ENCODE measurements at places on chromosomes 1 and 21.

DNA sequence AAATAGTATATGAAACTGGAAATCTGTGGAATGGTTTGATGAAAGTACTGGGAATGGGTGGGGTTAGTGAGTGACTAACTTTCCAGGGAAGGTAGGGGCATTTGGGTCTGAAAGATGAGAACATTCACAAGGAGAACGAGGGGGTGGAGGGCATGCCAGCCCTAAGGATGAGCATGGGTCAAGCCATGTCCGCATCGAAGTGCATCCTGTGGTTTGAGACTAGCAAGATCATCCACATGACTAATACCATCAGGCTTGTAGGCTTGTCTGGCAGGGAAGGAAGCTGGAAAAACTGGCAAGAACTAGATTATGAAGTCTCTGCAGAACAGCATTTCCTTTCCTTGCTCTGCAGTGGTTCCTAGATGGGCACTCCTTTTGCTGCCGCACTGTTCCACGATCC lies 70.4 kb upstream of the UBE2U start:
- no peak for DNase-seq

DNA sequence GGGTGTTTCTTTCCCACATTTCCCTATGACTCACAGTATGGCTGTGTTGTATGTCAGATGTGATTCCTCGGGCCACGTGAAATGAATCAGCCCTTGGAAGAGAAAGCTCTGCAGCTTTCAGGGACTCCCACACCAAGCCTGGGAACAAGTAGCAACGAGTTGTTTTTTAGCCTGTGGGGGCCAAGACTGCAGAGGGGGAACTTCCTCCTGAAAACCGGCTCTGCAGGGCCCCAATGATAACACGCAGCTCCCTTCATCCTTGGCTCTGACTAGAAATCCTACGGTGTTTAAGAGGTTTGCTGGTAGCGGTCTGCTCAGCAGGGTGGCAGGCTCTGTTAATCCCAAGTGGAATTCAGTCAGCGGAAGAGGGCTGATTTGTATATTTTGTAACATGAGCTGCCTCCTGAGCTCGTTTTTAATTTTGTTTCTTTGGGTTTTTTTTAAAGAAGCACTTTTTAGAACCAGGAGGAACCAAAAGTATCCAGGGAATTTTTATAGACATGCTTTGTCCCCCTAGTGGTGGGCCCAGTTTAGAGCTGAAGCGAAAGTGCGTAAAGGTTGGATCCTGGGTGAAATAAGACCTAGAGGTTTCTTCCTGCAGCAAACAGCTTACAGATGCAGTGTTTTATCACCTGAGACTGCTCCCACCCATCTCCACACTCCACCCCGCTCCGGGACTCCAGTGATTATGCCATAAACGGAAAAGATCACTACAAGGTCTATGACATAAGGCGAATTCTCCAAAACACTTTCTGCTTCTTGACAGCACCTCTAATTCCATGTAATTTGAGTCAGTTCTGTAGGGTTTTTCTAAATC lies 48.8 kb downstream of the LAMC2 start:
- no peak for DNase-seq

DNA sequence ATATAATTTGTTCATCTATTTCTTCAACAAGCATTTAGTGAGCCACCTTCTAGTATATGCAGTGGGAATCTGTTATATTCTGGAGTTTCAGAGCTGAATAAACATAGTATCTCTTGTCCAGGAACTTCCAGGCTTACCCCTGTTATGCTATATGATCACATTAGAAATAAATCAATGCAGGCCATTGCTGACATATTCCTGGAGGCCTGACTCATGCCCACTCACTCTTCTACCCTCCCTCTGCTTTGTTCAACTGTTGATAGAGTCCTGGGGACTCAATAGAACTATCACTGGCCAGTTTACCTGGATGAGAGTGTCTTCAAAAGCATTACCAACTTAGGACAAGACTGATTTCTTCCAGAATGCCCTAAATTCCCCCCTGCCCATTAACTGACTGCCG lies 29.3 kb upstream of the SRSF10 start:
- DNase-seq = no peak

DNA sequence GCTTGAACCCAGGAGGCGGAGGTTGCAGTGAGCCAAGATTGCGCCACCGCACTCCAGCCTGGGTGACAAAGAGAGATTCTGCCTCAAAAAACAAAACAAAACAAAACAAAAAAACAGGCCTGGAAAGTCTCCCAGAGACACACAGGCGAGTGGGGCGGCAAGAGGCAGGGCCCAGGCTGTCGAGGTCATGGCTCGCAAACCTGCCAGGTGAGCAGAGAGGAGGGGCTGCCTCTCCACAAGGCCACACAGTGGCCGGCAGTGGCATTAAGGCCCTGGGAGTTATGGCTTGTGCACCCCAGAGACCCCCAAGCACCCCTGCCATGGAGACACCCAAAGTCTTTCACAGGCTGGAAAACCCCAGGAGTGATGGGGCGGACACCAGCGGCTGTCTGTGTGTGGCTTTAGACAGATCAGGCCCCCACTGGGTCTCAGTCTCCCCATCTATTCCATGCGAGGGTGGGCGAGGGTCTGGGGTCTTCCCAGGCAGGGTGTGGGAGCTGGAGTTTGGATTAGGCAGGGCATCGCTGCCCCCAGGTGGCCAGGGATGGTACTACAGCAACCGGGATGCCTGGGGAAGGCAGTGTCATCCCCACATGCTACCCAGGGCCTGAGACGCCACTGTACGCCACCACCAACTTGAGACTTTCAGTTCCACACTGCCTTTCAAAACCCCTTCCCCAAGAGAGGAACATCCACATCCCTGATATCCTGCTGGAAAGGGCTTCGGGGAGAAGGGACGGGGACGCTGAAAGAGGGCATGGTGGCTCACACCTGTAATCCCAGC lies 7.3 kb upstream of the CTRC start:
- DNase-seq = peak; percentile 92

DNA sequence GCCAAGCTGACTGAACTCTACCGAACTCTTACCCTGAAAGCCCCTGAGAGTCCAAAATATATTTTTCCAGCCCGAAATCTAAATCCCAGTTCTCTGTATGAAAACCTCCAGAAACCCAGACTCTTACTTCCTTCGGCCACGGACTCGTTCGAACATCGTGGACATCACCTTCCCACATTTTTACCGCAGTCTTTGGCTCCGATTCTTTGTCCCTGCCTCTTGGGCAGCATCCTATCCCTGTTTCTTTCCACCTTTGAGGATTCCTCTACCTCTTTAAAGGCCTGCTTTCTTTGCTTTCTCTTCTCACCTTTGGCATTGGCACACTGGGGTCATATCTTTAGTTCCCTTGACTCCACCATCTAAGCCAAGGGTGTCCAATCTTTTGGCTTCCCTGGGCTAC lies 932 bp upstream of the USP24 start:
- no peak for DNase-seq

DNA sequence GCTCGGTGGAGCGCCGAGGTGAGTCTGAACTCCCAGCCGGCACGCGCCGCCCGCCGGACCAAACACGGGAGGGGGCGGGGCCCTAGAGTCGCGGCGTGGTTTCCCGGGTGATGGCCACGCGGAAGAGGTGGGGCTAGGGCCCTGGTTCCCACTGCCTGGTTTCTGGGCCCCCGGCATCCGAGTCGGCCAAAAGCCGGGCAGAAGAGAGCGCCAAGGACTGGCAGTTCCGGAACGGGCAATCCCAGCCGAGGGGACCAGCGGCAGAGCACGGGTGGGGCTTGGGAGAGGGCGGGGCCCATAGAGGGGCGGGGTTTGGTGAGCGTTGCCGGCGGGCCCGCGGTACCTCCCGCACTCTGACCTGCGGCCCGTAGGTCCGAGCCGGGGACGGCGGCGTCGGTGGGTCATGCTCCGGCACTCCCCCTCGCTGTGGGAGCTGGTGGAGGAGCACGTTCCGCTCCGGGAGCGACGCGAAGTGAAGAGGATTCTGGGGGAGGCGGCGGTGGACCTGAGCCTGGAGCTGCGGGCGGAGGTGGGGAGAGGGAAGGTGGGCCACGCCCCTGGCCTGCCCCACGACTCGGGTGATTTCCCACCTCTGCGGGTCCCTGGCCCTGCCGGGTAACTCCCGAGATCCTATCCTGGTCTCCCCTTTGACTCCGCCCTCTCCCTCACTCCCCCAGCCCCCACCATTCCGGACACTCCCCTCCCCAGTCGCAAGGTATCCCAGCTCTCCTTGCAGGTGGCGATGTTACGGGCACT lies at the start of gene CCDC24:
Gene CCDC24, plus strand, starts transcription at position 124 of the 756 bp plus-strand sequence. Its CDS starts 280 bp downstream, at position 404.
- DNase-seq = peak; percentile 65

- no peak for DNase-seq
Measured at GRCh38 chr21:36994501-36995158, 11.9 kb upstream of the RIPPLY3 start.

GRCh38 chr21:14530592-14530991 lies 15.5 kb downstream of the SAMSN1 start:
- DNase-seq = no peak

DNA sequence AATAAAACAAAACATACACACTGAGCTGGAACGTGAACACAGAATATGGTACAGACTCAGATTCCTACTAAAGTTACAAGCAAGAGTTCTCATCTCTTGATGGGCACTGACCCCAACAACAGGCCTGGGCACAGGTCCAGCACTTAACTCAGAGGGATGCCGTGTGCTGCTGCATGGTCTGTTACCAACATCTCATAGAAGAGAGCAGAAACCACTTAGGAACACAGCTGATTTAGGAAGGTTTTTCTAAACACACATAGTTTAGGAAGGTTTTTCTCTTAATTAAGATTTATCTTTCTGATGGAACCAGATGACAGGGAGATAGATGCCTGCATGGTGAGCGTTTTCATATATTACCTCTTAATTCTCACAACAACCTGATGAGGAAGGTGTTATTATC lies 1.5 kb downstream of the GCLM start:
- DNase-seq = no peak

DNA sequence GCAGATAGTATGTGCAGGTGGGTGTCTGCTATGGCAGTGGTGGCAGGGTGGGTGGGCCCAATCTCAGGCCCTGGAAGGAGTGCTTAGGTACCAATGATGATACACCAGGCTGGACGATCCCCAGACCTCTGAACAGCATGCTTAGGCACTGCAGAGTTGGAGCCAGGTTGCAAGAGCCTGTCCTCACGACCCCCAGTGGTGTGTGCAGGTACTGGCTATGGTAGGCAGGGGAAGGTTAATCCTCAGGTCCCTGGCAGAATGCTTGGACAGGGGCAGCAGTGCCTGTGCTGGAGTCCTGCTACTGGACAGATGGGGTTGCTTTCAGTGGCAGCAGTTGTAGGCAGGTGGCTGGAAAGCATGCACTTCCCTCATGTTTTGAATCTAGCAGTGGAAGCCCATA lies 100.5 kb upstream of the NEK7 start:
- no peak for DNase-seq

DNA sequence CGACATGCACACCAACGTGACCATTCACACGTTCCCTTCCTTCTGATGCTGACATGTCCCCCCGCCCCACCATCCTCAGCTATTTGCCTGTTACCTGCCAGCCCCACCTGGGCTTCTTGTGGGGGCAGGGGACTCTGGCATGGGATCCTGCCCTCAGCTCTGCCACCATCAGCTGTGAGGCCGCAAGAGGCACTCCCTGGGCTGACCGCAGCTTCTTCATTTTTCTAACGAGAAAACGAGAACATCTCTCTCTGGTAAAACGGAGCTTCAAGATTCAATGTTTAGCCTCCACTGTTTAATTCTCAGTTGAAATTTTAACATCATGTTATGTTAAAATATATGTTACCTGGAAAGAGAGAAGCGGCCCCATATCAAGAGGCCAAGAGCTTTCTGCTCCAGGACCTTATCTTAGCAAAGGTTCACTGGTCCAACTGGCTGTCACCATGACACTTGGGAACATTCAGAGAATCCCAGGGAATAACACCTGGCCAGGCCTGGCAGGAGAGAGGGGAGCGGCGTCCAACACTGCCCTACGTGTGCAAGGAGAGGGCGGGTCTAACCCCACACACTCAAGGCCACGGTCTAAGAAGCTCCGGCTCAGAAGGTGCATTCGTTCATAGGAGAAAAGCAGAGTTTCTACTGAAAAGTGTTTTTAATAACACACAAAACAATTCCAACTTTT lies 51.3 kb downstream of the HLCS start:
- no peak for DNase-seq

DNA sequence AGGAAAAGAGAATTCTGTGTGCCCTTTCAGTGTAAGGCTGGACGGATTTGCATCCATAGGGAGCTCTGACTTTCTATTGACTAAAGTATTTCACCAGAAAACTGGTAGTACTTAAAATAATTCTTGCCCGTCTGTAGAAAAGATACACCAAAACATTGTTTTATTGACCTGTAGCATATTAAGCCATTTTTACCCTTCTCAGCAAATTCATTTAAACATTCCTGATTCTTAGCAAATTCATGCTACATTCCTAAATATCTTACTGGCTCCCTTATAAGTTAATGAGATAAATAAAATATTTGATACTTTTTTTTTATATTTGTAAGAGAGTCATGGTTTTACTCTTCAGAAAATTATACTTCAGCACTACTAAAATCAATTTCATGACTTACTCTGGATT lies 1.6 kb upstream of the IPP start:
- DNase-seq = no peak

GRCh38 chr1:154556422-154556821 lies 2.0 kb downstream of the UBE2Q1 start:
- DNase-seq = no peak
